ENCODE measurements at places on chromosomes 5 and 9.
A peak's percentile ranks its signal among the peaks of the same experiment; 100 is the strongest.

GRCh38 chr9:86387376-86387775, 33.2 kb upstream of the TUT7 start:
- no peak for DNase-seq

DNA sequence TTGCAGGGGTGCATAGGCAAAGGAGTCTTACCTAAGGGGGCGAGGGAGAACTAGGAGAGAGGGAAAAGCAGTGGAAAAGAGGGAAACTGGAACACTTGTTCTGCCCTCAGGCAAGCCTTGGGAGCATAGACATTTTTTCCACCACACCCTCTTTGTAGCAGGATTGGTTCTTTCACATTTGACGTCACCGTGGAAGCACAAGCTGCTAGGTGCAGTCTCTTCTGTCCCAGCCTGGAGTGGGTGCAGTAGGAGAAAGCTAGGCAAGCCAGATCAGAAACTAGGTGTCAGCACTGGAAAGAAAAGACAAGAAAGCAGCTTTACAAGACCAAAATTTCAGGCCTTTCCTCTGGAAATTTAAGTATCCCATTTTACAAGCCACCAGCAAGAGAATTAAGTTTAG, 440.4 kb downstream of the EFNA5 start:
- no peak for DNase-seq

- no peak for DNase-seq
These were observed 1.8 kb downstream of the IL6ST start for GRCh38 chr5:55993013-55993412.

GRCh38 chr5:87266914-87267573, 639 bp upstream of the RASA1 start:
- peak; percentile 30 for DNase-seq

DNA sequence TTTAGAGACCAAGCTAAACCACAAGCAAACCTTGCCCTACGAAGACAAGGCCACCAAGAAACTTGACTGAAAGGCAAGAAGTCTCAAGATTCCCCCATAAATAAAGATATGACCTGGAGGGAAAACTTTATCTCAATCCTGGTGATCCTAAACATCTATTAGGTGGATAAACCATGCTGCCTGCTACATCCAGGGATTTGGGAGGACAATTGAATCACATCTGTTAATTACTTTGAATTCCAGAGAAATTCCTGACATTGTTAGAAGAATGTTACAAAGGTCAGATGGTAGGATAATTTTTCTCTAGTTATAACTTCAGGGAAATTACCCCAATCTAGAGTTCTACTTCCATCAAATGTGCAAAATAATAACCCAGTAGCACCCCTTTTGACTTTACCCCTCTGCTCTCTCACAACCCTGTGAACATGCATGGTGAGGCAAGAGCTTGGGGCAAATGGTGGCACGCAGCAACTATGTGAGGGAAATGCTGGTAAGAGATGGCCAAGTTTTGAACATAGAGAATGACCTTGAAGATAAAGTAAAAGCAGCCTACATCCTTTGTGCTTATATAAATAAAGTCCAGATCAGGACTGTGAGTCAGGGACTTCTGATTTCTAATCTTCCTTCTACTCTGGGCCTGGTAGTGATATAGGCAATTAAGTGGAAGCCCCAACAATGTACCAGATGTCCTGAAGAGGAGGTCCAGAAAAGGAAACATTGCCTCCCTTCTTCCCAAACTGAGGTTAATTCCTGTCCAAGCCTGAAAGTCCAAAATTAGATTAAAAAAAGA, 57.1 kb upstream of the PTGER4 start:
- DNase-seq: no peak

- DNase-seq: no peak
These were observed 237.0 kb downstream of the PAPPA start for GRCh38 chr9:116390303-116391228.

- DNase-seq: peak; percentile 37
These were observed 13.1 kb upstream of the IFNA5 start for GRCh38 chr9:21317956-21318923.

- no peak for DNase-seq
These were observed 6.1 kb downstream of the POC5 start for GRCh38 chr5:75711151-75711550.

DNA sequence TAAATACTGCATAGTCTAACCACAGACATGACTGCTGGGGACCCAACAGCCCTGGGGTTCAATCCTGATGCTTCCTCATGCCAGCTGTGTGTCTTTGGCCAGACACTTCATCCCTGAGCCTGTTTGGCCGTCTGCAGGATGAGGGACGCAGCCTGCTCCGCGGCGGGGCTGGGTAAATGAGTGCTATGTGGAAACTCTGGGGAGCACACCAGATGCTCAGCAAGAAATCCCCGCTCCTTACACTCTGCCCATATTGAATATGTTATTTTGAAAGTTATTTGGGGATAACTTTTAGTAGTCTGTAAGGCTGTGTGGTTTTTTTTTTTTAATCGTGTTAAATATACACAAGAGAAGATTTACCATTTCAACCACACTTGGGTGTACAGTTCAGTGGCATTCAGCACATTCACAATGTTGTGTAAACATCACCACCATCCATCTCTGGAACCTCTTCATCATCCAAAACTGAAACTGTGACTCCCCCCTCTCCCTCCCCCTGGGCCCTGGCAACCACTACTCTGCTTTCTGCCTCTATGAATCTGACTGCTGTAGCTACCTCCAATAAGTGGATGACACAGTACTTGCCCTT, 42.7 kb downstream of the SH3PXD2B start:
- DNase-seq: no peak

DNA sequence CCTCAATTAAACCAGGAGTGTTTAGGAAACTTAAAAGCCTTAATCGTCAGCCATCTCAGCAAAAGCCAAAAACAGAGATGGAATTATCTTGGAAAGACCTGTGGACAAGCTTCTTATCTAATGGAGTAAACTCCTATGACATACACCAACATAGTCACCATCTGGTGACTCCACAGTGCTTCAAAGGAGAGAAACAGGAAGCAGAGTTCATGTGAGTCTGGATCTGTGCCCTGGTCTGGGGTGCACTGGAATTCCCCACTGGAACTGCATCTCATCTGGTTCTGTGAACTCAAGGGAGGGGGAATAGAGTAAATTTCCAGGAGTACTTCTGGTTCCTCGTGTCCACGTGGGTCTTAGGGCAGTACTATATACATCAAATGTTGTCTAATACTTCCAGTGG, 36.3 kb upstream of the KCNN2 start:
- DNase-seq: no peak

- no peak for DNase-seq
These were observed 4.3 kb downstream of the SHC3 start for GRCh38 chr9:89174291-89174690.

DNA sequence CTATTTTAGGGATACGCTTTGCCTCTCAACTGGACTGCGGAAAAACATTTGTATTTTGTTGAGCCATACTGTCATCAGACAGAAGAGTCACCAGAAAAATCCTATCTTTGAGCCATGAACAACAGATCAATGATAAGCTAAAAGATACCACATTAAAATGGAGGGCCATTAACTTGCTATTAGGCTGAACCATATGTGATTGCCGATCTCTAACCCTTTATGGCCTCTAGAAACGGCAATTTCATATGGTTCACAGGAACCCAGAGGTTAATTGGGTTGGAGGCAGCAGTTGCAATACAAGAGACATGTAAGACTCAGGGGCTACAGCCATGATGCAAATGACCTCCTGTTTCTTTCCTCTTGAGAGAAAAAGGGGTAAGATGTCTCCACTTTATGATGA, 69.8 kb downstream of the MYO10 start:
- peak; percentile 81 for DNase-seq

GRCh38 chr5:78076351-78076750, 218.1 kb downstream of the AP3B1 start:
- DNase-seq: no peak

DNA sequence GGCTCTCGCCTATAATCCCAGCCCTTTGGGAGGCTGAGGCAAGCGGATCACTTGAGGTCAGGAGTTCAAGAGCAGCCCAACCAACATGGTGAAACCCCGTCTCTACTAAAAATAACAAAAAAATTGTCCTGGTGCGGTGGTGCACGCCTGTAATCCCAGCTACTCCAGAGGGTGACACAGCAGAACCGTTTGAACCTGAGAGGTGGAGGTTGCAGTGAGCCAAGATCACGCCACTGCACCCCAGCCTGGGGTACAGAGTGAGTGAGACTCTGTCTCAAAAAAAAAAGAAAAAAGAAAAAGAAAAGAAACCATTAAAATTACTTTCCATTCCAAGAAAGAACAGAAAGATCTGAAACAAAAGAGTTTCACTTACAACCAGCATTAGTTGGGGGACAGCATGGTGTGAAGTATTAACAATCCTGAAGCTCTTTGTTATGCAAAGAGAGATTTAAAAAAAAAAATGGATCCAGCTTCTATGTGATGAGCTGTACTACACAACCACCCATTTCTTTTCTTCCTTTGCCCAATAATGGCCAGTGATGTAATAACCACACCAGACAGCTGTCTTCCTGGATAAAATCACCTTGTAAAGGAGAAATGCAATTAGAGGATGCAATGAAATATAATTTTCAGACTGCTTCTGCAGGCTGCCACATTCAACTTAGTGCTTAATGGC, 76.9 kb downstream of the MED27 start:
- DNase-seq: no peak

DNA sequence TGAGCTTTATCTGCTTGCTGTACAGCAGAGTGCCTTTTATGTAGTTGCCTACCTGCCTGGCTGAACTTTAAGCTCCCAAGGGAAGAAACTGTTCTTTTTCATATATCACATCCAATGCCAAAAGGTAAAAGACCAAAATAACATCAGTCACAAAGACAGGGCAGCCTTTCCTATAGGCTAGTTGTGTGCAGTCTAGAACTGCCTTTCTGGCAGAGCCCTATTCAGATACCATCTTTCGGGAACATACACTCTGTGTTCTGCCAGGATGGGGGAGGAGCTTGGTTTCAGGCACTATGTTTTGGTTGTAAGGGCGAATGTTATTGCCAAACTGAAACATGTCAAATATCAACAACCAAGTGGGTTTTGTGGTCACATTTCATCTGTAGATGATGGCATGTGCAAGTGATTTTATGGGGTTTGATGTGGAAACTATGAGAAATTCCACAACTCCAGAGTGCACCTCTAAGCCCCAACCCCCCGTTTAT, 314.5 kb downstream of the ADGRV1 start:
- no peak for DNase-seq

DNA sequence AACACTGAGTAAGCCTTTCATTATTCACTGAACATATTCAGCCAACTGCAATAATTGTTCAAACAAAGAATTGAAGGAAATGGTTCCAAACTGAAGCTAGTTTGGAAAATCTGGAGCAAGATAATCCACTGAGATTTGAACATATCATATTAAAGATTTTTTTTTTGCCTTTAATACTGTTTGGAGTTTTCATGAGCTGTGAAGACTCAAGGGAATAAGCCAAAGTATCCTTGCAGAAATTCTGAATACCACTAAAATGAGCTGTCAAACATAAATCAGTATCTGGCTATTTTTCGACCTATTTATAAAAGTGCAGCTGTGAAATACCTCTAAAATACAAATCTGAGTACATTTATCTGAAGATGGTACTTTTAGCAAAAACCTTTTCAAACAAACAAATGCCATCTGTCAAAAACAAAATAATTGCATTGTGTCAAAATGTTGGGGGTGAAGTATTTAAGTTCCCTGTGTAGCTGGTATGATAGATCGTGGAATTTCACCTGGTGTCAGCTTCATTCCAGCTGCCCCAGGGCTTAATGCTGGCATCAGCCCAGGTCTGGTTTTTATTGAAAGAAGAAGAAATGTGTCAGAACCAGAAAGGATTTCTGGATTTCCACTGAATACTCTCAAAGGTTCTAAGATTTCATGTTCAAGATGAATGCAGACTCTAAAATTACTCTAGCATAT, 149.0 kb upstream of the GRAMD2B start:
- DNase-seq: no peak

DNA sequence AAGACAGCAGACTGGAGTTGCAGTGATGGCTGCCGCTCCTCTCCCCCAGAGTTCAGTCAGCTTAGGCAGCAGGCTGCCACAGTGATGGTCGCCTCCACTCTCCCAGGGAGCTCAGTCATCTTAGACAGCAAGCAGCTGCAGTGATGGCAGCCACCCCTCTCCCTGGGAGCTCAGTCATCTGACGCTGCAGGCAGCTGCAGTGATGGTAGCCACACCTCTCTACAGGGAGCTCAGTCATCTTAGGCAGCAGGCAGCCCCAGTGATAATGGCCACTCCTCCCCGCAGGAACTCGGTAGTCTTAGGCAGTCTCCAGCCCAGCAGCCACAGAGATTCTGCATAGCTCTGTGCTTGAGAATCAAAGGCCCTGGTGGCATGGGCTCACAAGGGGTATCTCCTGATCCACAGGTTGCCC, 582.7 kb downstream of the DTWD2 start:
- DNase-seq: no peak

DNA sequence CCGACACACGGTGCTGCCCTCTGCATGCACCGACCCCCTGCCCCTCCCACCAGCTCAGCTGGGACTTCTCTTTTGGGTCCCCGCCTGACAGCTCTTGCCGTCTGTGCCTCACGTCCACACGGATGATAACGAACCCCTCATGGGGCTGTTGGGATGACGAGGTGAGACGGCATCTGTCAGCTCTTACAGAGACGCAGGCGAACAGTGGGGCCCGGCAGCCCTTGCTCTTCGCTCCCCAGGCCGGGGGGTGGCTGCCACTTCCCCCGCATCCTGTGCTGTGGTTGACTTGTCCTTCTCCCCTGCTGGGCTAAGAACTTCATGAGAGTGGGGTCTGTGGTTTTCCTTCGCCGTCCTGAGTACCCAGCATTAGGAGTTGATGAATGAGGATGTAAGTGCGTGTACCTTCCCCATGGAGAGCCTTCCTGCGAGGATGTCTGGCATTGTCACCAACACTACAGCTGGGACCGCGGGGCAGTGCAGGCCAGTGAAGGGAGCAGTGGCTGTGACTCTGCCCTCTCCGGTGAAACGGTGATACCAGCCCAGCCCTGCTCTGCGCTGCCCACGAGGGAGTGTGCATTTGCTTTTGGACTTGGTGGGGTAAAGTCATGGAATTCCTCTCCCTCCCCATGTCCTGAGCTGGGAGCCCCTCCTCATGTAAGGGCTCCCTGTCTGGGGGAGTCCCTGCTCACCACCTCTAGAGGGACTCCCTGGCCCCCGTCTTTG, 23.2 kb downstream of the HK3 start:
- no peak for DNase-seq

DNA sequence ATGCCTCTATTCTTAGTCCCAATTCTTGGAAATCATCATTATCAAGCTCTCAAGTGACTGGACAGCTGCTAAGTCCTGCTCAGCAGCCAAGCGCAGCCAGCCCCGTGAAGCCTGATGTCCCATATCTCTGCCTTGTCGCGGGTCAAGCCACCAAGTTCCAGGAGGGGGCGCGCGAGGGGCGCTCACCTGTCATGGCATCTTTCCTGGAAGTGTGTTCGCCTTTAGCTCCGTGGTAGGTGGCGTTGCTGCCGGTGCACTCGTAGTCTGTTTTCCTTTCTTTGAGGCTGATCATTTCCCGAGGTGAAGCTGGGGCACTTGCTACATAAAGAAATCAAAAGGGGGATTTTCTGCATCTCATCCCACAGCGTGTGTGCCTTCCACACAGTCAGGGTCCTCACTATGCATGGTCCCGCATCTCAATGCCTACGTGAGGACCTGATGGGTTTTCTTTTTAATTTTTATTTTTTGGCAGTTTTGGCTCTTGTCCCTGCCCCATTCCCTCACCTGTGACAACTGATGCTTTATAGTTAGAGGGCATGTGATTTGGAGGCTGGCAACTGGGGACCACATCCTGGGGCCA, 227.0 kb upstream of the DAP start:
- peak; percentile 72 for DNase-seq

Data from NCI-H526 treated with DMSO at 0.1 percent for 48 hours (cell line).